ENCODE measurements at places on chromosomes 12 and 14.

DNA sequence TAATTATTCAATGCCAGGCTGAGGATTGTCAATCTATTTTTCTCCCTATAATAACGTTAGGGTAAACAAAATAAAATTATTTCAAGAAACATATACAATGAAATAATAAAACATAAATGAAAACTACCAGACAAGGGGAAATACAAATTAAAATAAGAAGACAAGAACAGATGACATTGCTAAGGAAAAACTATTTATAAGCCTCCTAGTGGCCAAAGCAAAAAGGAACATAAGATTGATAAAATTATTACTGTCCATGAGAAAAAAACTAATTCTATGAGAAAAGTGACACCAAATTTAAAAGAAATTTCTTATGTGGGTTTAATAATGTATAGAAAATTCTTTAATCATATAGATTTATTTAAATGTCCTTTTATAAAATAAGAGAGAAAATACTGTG, 294.7 kb downstream of the TTC6 start:
- no peak for DNase-seq

DNA sequence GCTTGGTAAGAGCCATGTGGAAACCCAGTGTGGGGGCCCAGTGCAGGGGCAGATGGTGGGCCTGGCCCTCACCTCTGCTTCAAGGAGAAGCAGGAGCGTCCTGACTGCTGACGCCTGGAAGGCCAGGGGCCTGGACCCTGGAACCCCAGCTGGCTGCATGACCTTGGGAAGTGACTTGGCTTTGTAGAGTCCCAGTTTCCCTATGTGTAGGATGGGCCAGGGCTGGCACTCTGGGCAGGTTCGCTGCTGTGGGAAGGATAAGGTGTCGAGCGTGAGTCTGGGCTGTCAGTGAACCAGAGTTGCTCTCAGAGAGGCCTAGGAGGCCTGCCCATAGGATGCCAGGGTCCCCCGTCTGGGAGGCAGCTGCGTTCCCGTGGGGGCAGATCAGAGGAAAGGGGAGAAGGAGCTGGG, 43.2 kb downstream of the TRAFD1 start:
- no peak for DNase-seq

DNA sequence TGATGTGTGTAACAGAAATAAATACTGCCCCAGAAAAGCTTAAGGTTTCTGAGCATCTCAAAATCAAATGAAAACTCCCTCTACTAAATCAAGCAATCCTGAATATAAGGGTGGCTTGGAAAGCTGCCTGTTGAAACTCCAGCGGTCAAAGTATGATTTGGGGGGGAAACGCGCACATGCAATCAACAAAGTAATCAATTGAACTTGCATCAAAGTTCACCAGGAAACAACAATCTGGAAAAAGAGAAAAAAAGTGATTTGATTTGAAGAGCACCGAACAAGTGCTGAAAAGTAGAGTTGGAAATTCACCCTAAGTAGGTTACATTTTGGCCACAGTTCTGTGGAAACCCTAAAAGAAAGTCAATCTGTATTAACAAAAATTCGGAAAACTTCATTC, 700 bp downstream of the CNIH1 start:
- DNase-seq = no peak

GRCh38 chr12:131134523-131135310, 181.0 kb downstream of the ADGRD1 start:
- no peak for DNase-seq

- DNase-seq = no peak
Observed at GRCh38 chr14:63178912-63179311, 25.3 kb upstream of the RHOJ start.

DNA sequence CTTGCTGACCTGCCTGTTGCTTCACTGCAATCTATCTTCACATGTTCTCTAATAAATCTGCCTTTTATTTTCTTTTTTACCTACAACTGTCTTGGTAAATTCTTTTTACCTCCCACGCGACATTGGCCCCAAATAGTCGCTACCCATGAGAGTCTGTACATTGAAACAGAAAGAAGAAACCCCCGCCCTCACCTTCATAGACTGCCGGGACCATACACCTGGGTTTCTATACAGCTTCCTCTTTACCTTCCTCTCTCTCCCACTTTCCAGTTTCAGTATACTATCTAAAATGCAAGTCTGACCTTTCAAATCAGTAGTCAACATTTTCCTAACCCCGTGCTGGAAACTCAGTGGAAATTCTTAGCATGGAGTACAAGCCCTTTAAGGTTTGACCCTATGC, 4.8 kb downstream of the SLC8A3 start:
- no peak for DNase-seq

DNA sequence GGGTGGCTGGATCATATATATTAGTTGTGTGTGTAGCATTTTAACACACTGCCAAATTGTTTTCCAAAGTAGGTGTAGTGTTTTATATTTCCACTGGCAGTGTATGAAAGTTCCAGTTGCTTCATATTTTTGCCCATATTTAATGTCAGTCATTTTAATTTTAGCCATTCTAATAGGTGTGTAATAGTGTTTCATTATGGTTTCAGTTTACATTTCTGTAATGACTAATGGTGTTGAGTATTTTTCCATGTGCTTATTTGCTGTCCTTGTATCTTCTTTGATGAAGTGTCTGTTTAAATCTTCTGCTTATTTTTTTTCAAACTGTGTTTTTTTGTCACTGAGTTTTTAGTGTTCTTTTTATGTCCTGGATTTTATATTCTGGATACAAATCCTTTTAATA, 8.7 kb downstream of the TBC1D15 start:
- no peak for DNase-seq

DNA sequence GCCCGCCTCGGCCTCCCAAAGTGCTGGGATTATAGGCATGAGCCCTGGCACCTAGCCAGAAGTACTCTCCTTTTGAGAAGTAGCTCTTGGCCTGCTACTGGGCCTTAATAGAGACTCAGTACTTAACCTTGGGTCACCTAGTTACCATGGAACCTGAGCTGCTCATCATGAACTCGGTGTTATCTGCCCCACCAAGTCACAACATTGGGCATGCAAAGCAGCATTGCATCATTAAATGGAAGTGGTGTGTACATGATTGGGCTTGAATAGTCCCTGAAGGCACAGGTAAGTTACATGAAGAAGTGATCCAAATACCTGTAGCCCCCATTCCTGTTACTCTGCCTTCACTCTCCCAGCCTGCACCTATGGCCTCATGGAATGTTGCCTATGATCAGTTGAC, 18.0 kb upstream of the ATF7 start:
- no peak for DNase-seq

- DNase-seq = no peak
Observed at GRCh38 chr14:103191844-103192243, 68.6 kb downstream of the TNFAIP2 start.

DNA sequence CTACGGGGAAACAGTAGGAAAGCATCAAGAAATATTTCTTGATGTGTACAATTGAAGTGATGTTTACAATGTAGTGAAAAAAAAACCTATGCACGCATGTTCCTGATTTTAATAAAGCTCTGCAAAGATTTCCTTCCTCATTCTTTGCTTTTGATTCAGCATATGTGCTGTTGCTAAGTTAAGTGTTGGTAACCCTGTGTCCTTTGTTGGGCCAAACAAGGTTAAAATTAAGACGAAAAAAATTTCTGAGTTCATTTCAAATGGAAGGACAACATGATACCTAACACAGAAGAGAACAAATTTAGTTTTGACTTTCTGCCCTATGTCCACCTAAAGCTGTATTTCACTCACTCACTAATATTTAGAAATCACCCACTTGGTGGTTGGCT, 62.8 kb downstream of the PPP2R5C start:
- DNase-seq = no peak

DNA sequence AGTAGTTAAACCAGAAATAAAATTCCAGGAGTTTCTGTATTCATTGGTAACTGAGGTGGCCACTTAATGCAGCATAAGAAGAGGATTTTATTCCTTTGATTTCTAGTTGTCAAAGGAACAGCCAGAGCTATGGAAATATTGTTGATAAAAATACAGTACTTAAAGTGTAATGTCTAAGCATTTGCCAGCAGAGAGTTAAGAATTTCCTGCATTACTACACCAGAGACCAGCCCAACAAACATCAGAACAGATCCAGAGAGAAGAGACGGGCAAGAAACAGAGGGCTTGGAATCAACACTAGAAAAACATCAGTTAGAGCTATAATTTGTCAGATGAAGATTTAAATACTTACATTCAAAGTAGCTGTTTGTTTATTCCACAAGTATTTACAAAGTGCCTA, 77.9 kb downstream of the ST8SIA1 start:
- DNase-seq = no peak

DNA sequence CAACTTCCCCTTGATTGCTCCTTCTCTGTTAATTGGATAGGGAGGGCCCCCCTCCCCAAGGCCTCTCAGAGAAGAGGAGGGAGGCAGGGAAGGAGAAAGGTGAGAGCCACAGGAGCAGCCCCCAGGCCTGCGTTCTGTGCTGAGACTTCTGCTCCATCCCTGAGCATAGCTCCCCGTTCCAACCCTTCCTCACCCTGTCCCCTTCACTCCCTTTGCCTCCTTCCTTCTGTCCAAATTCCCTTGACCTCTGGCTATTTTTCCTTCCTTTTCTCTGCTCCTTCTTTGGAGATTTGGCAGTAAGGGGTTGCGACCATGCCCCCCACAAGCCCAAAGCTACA, 788 bp upstream of the ASIC1 start:
- no peak for DNase-seq

GRCh38 chr14:33986804-33987203, 35.9 kb upstream of the EGLN3 start:
- peak; percentile 70 for DNase-seq

GRCh38 chr12:60760965-60761364, 1165.1 kb downstream of the SLC16A7 start:
- no peak for DNase-seq

DNA sequence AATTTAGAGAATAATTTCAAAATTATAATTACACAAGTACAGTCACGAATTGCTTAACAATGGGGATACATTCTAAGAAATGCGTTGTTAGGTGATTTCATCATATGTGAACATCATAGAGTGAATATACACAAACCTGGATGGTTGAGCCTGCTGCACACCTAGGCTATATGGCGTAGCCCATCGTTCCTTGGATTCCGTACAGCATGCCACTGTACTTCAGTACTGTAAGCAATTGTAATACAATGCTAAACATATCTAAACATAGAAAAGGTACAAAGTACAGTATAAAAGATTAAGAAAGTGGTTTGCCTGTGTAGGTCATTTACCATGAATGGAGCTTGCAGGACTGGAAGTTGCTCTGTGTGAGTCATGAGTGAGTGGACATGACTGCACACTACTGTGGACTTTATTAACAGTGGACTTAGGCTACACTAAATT, 286.2 kb downstream of the CACNA1C start:
- no peak for DNase-seq

- no peak for DNase-seq
Observed at GRCh38 chr14:90418053-90418452, 21.2 kb downstream of the CALM1 start.

- DNase-seq = no peak
Observed at GRCh38 chr12:24954261-24954660, 5.4 kb upstream of the BCAT1 start.

DNA sequence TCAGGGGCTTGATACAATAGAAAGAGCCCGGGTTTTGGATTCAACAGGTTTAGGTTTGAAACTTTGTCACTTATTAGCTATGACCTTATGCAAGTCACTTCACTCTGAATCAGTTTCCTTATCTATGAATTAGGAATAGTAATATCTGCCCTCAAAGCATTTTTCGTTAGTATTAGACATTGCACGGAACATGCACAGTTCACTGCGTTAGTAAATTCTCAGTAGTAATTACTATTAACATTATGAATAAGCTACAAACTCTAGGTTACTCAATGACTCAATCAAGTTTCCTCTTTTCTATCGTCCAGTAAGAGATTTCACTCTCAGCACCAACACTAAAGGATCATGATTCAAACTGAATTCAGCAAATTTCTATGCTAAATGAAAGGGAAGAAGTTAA, 150.3 kb downstream of the CEP83 start:
- DNase-seq = no peak

- no peak for DNase-seq
Observed at GRCh38 chr12:74111688-74112360, 425.8 kb upstream of the ATXN7L3B start.

- no peak for DNase-seq
Observed at GRCh38 chr14:76421662-76422061, 45.7 kb downstream of the ESRRB start.

DNA sequence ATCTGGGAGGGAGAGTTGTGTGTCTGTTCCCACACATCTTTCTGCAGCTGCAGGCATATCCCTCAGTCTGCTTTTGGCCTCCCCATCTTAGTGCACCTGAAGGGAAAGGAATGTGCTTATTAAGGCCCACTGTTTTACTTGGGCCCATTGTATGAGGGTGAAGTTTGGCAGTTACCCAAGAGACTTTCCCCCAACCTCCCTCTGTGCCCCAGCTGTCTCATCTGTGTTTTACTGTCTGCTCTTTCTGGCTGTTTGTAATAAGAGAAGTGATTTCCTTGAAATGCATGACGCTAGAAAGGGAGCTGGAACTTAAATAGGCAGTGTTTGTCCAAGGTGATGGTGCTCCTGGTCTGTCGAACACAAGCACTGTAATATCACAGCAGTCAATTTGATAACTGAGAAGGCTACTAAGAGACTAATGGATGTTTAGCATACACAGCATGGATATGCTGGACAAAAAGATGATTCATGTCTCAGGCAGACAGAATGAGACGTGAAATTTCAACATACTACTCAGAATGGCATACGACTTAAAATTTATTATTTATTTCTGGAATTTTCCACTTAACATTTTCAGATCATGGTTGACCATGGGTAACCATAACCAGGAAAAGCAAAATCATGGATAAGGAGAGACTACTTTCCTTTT, 43.6 kb downstream of the FSCB start:
- DNase-seq = no peak

DNA sequence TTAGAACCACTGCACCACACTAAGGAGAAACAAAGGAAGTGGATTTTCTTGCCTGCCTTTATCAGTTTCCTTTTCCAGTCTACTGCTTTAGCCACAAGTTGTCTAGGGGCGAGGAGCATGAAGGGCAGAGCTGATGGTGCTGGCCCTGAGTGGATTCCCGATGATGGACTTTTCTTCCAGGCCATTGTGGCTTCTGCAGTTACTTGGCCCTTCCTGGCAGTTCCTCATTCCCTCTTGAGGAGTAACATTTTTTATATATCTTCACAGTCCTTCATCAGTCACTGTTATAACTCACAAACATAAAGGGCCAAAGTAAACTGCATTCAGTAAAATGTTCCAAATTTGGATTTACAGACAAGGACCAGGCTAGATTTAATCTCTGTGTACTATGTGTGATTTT, 61.2 kb upstream of the SRSF5 start:
- DNase-seq = no peak

DNA sequence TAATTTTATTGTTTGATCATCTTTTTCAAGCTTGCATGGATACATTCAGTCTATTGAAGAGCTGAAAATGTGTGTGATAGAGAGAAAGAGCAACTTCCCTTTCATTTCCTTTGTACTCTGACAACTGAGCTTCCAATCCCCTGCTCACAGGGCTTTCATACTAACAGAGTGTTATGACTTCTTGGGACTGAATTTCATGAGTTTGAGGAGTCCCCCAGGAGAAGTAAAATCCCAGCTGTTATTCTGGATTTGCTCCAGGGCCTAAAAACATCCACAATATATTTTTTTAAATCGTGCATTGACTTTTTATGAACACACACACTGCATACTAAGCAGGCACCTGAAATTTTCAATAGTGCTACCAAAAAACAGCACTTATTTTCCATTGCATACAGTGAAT, 195.8 kb upstream of the CAND1 start:
- no peak for DNase-seq

- no peak for DNase-seq
Observed at GRCh38 chr12:15984097-15984800, 73.1 kb downstream of the DERA start.

- no peak for DNase-seq
Observed at GRCh38 chr12:117844114-117844830, 124.5 kb downstream of the KSR2 start.
